Daoy (cell line): ENCODE measurements at places on chromosomes 2 and 18. TPM values are rescaled to one million over a fixed set of nuclear protein-coding genes. Genes with fewer than 3 reads are reported as not detected.

DNA sequence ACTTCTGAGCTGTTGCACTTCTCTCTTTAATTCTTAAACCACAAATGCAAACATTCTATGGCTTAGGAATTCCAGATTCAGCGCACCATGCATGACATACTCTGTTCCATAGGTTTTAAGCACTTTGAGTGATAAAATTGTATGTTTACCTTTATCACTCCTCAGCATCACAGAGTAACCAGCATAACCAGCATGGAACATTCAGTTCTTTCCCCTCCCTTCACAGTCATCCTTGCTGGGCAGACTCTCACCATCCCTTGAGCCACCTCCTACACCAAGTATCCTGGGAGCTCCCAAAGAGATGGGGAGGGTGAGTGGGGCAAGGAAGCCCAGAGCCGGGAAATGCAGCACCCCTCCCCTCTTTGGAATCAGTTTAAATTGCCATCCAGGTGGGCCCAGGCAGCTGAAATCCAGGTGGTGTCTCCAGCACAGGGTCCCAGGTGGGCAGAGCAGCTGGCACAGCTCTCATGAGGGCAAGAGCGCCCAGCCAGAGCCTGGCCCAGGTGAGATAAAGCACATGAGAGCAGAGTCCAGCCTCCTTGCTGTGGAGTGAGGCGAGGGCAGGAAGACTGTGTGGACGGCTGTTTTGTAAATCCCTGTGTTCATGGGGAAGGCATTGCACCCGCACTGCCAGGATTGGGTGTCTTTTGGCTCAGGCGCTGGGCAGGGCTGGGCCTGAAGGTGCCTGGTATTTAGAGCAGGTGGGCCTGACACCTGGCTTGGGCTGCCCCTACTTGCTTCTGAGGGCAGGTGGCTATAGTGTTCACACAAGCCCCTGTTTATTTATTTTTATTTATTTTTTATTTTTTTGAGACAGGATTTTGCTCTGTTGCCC, 36.8 kb downstream of the LAMA3 start:
- DNase-seq = no peak

- DNase-seq = no peak
Observed at GRCh38 chr2:42575458-42576064, 7.1 kb downstream of the MTA3 start.

GRCh38 chr18:43870626-43871025, 593.3 kb upstream of the SYT4 start:
- no peak for DNase-seq

DNA sequence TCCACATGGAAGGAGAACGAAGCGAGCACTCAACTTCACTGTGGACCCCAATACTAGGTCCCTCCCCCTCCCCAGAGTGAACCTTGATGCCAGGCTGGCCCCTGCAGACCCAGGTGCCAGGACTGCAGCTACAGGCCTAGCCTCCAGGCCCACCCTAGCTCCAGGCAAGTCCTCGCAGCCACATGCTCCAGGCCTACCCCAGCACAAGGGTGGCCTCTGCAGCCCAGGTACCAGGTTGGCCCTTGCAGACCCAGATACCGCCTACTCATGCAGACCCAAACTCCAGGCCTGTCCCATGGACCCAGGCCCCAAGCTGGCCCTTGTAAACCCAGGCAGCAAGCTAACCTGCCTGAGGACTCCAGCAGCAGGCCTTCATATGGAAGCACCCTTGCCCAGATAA, 44.2 kb downstream of the KCNG2 start:
- DNase-seq = no peak

DNA sequence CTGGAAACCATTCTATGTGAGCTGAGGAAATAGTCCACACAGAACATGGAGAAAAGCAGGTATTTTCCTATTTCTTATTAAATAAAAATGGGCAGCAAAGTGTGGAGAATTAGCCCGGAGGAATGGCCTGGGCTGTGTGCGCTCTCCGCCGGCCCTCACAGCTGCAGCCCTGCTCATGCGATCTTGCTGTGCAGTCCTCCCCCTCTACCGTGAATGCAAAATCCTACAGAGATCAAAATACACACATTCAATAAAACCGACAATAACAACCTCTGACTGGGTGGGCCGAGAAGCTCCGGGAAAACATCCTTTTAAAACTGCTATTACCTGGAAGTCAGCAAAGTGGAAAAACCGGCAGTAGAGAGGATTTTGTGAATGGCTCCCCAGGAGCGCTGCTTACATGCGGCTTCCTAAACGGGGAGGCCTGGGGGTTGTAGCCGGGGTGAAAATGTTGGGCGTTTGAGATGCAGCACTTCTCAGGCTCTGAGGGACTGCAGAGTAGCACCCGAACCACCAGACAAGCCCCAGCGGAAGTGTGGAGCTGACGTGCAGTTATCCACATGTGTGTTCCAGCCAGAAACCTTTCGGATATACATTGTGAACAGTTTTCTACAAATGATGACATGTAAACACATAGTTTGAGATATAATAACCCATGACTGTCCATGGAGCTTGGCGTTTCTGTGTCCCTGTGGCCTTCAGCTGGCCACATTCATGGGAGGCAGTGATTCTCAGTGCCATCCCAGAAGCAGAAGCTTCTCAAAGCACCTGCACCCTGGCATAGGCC, 94.2 kb upstream of the ALKAL2 start:
- no peak for DNase-seq

- DNase-seq = no peak
Observed at GRCh38 chr2:217834744-217835513, 167.9 kb downstream of the TNS1 start.

Gene RAB6C
- total RNA-seq = not detected in 2 replicates

Gene EMILIN1
- 6.0 and 10.2 TPM in 2 replicates for total RNA-seq

Gene LYPD6
- total RNA-seq = 6.7 and 8.5 TPM in 2 replicates

Gene HOXD13
- total RNA-seq = 20.7 and 21.5 TPM in 2 replicates

Gene RAB17
- 0.40 and 2.3 TPM in 2 replicates for total RNA-seq

Gene HDAC4
- 3.1 and 5.5 TPM in 2 replicates for total RNA-seq

Gene C18orf54
- total RNA-seq = 5.8 and 7.7 TPM in 2 replicates

GRCh38 chr2:132971310-132972061, 301.5 kb upstream of the LYPD1 start:
- DNase-seq = no peak

Gene IFIH1
- 10.6 and 12.1 TPM in 2 replicates for total RNA-seq

Gene CDH7
- not detected in 2 replicates for total RNA-seq

Gene TMEM37
- total RNA-seq = not detected in 2 replicates

Gene IL1RL2
- not detected in 2 replicates for total RNA-seq
